ENCODE measurements at places on chromosomes 2 and 18. TPM values are rescaled to one million over a fixed set of nuclear protein-coding genes. Genes with fewer than 3 reads are reported as not detected.

Gene VWA3B
- 0.19 TPM for total RNA-seq

Gene SCYGR4
- not detected for total RNA-seq

- DNase-seq, result no peak
Measured at GRCh38 chr2:129710670-129711495, 268.6 kb upstream of the RAB6C start.

Gene CHRNG
- not detected for total RNA-seq

Gene ATRAID
- 80.5 TPM for total RNA-seq

GRCh38 chr2:200275295-200276013 lies 31.0 kb upstream of the SPATS2L start:
- DNase-seq, result no peak

- no peak for DNase-seq
Measured at GRCh38 chr2:240947607-240948006, 41.5 kb downstream of the CROCC2 start.

DNA sequence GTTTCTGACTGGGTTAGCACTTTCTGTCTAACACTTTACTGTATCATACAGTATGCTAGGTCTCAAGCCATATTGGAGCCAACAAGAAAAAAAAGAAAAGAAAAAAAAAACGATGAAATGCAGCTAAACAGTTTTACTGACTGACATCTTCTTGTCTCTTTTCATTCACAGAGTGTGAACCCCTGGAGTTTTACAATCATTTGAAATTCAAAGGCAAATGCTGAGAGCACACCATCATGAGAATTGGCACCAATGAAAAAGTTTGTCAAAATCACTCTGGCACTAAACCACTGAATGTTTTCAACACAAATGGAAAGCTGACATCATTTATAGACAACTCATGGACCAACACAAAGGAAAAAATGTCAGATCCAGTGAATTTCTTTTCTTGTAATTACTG lies 513.3 kb downstream of the LRRTM4 start:
- no peak for DNase-seq

DNA sequence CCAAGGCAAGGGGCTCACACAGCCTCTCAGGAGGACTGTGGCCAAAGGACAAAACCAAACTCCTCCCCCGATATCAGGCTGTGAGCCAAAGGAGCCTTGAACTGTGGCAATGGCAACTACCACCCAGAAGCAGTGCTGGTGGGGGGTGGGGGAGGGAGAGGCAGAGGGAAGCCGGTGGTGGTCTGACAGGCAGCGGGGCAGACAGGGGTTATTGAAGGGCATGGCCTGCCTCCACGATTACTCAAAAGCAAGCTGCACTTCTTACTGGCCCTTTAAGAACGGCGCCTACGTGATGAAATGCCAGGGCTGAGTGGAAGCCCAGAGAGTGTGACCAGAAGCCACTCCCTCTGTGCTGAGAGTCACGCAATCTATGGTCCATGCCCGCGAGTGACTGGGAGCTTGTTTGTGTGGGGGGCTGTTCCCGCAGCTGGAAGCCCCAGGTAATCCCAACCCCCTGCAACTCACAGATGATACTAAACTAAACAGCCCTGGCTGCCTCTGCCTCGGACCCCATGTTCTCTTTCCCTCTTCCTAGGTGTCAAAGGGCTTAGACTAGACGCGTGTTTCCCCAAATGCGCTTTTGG lies 128.2 kb upstream of the CXCR4 start:
- no peak for DNase-seq

GRCh38 chr18:75654851-75655751 lies 227.6 kb upstream of the SMIM21 start:
- DNase-seq, result no peak

All from activated T-cell treated with anti-CD3 and anti-CD28 coated beads, Interleukin-2, amount 50 U/mL, for 72 hours (primary cell).